ENCODE measurements at places on chromosomes 5 and 9.
A peak's percentile ranks its signal among the peaks of the same experiment; 100 is the strongest.

DNA sequence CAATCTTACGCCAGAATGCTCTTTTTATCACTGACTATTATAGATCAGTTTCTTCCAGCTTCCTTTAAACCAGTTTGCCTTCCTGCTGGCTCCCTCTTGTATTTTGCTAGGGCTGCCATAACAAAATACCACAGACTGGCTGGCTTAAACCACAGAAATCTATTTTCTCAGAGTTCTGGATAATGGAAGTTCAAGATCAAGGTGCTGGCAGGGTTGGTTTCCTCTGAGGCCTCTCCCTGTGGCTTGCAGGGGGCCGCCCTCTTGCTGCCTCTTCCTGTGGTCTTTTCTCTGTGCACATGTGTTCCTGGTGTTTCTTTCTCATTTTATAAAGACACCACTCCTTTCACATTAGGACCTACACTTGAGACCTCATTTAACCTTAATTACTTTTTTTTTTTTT lies 6.8 kb upstream of the FXN start:
- no peaks in the 10 kb centered on the region for H3K27me3 ChIP-seq
- H3K27ac ChIP-seq: no peak overlapping the region
- H3K36me3 ChIP-seq: no peaks in the 10 kb centered on the region

DNA sequence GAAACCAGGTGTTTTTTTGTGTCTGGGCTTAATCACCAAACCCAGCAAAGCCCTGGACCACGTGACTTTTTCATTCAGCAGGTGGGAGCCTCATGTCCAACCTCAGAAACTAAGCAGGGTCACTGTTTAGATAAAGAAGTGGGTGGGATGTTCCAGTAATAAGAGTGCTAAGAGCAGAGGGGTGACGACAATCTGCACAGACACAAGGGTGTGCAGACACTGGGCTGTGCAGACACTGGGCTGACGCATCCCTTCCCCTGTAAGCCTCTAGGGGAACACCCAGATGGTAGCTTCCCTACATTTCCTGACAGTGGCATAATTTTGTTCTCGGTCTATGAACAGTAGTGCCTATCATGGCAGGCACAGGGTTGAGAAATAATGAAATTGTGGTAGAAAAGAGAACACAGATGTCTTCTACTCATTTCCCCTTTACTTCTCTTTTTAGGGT lies 85.1 kb downstream of the SAXO1 start:
- no peak overlapping the region for H3K4me3 ChIP-seq
- H3K27ac ChIP-seq: no peak overlapping the region
- no peaks in the 10 kb centered on the region for H3K27me3 ChIP-seq
- no peaks in the 10 kb centered on the region for H3K36me3 ChIP-seq

DNA sequence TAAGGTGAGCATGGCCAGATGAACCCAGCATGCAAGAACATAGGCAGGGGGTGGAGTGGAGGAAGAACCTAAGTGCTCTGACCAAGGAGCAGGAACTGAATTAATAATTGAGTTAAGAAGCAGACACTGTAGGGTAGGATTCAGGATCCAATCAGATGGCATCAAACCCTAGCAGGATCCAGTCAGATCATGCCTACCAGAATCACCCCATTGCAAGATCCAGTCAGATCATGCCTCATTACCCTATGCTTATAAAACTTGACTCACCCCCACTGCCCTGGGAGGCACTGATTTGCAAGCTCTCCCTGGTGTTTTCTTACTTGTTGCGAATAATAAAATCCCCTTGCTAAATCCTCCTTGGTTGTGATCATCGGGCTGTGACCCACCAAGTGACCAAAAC lies 19.7 kb downstream of the TUSC1 start:
- no peaks in the 10 kb centered on the region for H3K4me1 ChIP-seq
- no peaks in the 10 kb centered on the region for H3K36me3 ChIP-seq
- H3K27me3 ChIP-seq: no peaks in the 10 kb centered on the region
- no peak overlapping the region for H3K27ac ChIP-seq
- H3K4me3 ChIP-seq: no peak overlapping the region
- DNase-seq: no peak

GRCh38 chr5:36045895-36046294 lies 20.8 kb downstream of the UGT3A2 start:
- no peak for DNase-seq
- H3K4me1 ChIP-seq: no peaks in the 10 kb centered on the region
- no peak overlapping the region for H3K27ac ChIP-seq
- H3K27me3 ChIP-seq: no peaks in the 10 kb centered on the region
- H3K36me3 ChIP-seq: no peaks in the 10 kb centered on the region

- H3K27me3 ChIP-seq: no peaks in the 10 kb centered on the region
- H3K4me3 ChIP-seq: no peak overlapping the region
- H3K36me3 ChIP-seq: no peaks in the 10 kb centered on the region
- peaks cover 21% of the 10 kb centered on the region for H3K4me1 ChIP-seq
- DNase-seq: peak; percentile 58
- no peak overlapping the region for H3K27ac ChIP-seq
Observed at GRCh38 chr5:153629027-153629895, 138.8 kb downstream of the GRIA1 start.

DNA sequence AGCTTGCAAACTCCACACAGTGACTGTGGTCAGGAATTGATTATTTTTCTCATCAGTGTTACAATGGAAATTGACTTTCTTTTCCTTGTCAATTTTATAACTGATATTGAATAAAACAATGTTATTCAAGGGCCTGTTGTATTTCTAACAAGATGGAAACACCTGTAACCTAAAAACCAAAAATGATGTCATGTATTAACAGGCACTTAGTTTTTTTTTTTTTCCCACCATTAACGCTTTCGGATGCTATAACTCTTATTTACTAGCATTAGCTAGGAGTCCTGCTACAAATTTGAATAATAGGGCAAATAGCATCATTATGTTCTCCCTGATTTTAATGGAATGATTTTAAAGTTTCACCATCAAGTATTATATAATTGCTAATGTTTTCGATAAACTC lies 30.3 kb downstream of the RNF180 start:
- DNase-seq: no peak
- no peaks in the 10 kb centered on the region for H3K36me3 ChIP-seq
- H3K27ac ChIP-seq: no peak overlapping the region
- H3K4me3 ChIP-seq: no peak overlapping the region

DNA sequence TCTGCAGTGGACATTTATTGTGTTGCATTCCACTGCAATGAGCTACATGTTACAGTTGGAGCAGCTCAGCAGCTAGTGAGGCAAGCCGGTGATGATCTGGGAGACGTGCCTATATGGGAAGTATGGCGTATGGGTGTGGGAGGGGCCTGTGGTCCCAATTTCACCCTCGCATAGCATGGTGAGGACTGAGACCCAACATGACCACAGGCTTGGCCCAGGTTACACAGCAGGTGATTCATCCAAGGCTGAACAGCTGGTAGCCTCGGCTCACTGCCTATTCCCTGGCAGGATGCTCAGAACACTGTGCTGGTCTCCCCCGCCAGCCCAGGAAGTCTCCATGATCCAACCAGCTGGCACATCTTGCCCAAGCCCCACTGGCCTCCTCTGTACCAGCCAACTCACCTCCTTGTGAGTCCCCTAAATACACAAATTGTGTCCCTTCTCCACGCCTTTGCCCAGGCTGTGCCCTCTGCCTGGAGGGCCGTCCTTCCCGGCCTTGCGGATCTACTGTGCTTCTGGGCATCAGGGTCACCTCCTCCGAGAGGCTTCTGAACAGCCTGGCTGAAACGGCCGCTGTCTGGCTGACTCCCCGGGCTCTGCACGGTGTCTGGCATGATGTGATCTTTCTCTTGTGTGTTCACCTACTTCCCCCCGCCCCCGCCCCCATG lies 81.4 kb downstream of the NSUN2 start:
- DNase-seq: no peak
- H3K27ac ChIP-seq: no peak overlapping the region
- no peak overlapping the region for H3K4me3 ChIP-seq
- no peaks in the 10 kb centered on the region for H3K27me3 ChIP-seq

GRCh38 chr5:95770830-95771708 lies 39.9 kb downstream of the RHOBTB3 start:
- no peak for DNase-seq
- H3K27me3 ChIP-seq: no peaks in the 10 kb centered on the region
- no peak overlapping the region for H3K27ac ChIP-seq

DNA sequence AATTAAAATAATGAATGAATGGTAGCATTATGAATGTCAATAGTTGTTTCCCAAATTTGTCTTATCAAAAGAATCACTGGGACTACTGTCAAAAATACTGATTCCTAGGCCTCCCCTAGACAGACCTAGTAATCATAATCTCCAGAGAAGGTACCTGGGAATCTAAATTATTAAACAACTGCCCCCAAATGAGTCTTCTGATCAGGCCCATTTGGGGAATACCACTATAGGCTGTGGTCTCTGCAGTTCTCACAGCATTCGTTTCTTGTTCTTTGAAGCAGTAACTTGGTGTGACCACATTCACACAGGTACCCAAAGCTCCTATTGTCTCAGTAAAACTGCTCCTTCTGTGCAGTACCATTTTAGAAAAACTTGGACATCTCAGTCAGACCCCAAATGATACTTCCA lies 230.9 kb downstream of the PIK3R1 start:
- no peak for DNase-seq
- H3K27me3 ChIP-seq: no peaks in the 10 kb centered on the region
- no peak overlapping the region for H3K4me3 ChIP-seq
- H3K27ac ChIP-seq: no peak overlapping the region

- H3K36me3 ChIP-seq: no peaks in the 10 kb centered on the region
- H3K27ac ChIP-seq: no peak overlapping the region
- H3K4me3 ChIP-seq: no peak overlapping the region
- no peak for DNase-seq
- H3K27me3 ChIP-seq: no peaks in the 10 kb centered on the region
- H3K4me1 ChIP-seq: no peaks in the 10 kb centered on the region
Observed at GRCh38 chr5:143664623-143665022, 147.3 kb upstream of the HMHB1 start.

DNA sequence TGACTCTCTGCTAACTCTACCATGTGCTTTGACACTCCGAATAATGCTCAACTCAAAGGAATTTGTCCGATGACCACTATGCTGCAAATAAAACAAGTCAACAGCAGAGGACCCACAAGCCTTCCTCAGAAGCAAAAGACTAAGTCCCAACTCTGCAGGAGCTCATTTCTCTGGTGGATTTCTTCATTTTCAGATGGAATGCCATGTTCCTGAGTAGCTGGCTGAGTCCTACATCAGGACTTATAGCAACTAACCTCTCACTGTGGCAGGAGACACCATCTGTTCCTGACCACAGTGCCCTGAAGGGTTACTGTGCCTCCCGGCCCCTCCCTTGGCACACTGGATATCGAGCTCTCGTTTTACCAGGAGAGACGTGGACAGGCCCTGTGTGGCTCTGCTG lies 20.8 kb downstream of the LHFPL2 start:
- H3K4me3 ChIP-seq: no peak overlapping the region
- no peak for DNase-seq
- H3K27ac ChIP-seq: no peak overlapping the region
- no peaks in the 10 kb centered on the region for H3K36me3 ChIP-seq
- no peaks in the 10 kb centered on the region for H3K27me3 ChIP-seq
- peaks cover 21% of the 10 kb centered on the region for H3K4me1 ChIP-seq

GRCh38 chr5:156328766-156329165 lies 1.8 kb downstream of the SGCD start:
- peaks cover 11% of the 10 kb centered on the region for H3K4me1 ChIP-seq
- no peak overlapping the region for H3K27ac ChIP-seq
- H3K4me3 ChIP-seq: no peak overlapping the region
- no peaks in the 10 kb centered on the region for H3K27me3 ChIP-seq
- H3K36me3 ChIP-seq: no peaks in the 10 kb centered on the region

DNA sequence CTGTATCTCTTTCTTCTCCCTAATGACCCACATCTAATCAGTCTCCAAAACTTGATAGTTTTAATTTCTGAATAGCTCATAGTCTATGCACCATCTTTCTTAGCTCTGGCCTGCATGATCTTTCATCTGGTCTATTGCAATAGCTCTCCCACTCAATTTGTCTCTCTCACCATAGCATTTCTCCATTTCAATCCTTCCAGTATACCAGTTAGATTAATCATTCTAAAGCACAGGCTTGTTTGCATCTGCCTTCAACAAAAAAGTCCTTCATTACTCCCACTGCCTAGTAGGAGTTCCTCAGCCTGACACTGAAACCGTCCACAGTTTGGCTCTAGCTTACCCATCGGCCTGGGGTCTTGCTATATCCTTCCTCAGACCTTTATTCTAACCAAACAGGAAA lies 344.9 kb downstream of the ENC1 start:
- no peaks in the 10 kb centered on the region for H3K4me1 ChIP-seq
- H3K36me3 ChIP-seq: no peaks in the 10 kb centered on the region
- H3K4me3 ChIP-seq: no peak overlapping the region
- no peaks in the 10 kb centered on the region for H3K27me3 ChIP-seq
- no peak overlapping the region for H3K27ac ChIP-seq

DNA sequence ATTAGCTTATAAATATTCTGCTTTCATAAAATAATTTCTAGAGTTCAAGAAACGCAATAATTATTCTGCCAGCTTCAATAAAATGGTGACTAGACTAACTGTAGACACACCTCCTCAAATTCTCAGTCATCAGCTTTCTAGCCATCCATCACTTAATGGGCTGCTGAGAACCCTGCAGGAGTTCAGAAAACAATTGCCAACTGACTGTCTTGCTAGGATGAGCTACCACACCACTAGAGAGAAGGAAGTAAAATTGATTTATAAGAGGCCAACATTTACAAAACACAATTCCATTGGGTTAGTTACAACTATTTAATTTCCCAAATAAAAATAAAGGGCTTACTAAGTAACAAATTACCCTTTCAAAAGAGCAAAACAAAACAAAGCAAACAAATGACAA lies 126.5 kb upstream of the PAPPA start:
- no peaks in the 10 kb centered on the region for H3K27me3 ChIP-seq
- H3K4me1 ChIP-seq: peaks cover 3% of the 10 kb centered on the region
- DNase-seq: peak; percentile 9
- H3K4me3 ChIP-seq: no peak overlapping the region

GRCh38 chr9:91421128-91421765 lies 2.4 kb downstream of the NFIL3 start:
- no peaks in the 10 kb centered on the region for H3K36me3 ChIP-seq
- peaks cover 38% of the 10 kb centered on the region for H3K27me3 ChIP-seq
- DNase-seq: peak; percentile 80
- no peak overlapping the region for H3K27ac ChIP-seq
- H3K4me3 ChIP-seq: peak overlapping the region; percentile 92

- no peak for DNase-seq
- no peak overlapping the region for H3K27ac ChIP-seq
- no peaks in the 10 kb centered on the region for H3K4me1 ChIP-seq
Observed at GRCh38 chr5:32136342-32136741, 37.8 kb downstream of the GOLPH3 start.

DNA sequence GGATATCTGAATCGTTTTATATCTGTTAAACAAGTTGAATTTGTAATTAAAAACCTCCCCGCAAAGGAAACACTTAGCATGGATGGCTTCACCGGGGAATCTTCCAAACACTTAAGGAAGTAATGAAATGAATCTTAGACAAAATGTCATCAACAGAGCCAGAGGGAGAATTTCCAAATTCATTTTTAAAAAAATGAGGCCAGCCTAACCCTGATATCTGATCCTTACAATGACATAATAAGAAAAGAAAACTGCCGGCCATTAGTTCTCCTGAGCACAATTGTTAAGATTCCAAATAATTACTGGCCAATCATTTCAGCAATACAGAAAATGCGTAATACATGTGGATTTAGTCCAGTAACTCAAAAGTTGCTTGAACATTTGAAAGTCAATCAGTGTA lies 6.1 kb upstream of the KIF12 start:
- H3K27ac ChIP-seq: no peak overlapping the region
- no peaks in the 10 kb centered on the region for H3K4me1 ChIP-seq
- H3K4me3 ChIP-seq: no peak overlapping the region
- no peak for DNase-seq
- H3K36me3 ChIP-seq: no peaks in the 10 kb centered on the region

GRCh38 chr5:39491210-39491609 lies 66.4 kb upstream of the DAB2 start:
- no peaks in the 10 kb centered on the region for H3K36me3 ChIP-seq
- H3K27ac ChIP-seq: no peak overlapping the region

GRCh38 chr9:135515083-135515951 lies 5.9 kb upstream of the LCN1 start:
- no peak for DNase-seq
- H3K36me3 ChIP-seq: no peaks in the 10 kb centered on the region
- H3K4me1 ChIP-seq: peaks cover 4% of the 10 kb centered on the region
- H3K27ac ChIP-seq: no peak overlapping the region
- H3K4me3 ChIP-seq: no peak overlapping the region

All from neural progenitor cell (in vitro differentiated cells).